Right lobe of liver (tissue), 6 donors: ENCODE measurements at places on chromosomes 6 and 20. TPM values are rescaled to one million over a fixed set of nuclear protein-coding genes. Genes with fewer than 3 reads are reported as not detected.

MRAP2 gene
- total RNA-seq = 0.35 TPM

CLPSL2 gene
- total RNA-seq = not detected

RBBP8NL gene
- not detected for total RNA-seq

PPP1R14C gene
- not detected for total RNA-seq

TCF19 gene
- 1.1 TPM for total RNA-seq

HLA-F gene
- total RNA-seq = 30.2 TPM

TRIM31 gene
- 0.32 TPM for total RNA-seq

CLDN20 gene
- total RNA-seq = not detected

GRCh38 chr6:1024161-1024560, 287.7 kb upstream of the FOXQ1 start:
- no peak overlapping the region for H3K4me3 ChIP-seq
- no peak overlapping the region for H3K27ac ChIP-seq
- DNase-seq = no peak
- H3K27me3 ChIP-seq = no peaks in the 10 kb centered on the region

DNA sequence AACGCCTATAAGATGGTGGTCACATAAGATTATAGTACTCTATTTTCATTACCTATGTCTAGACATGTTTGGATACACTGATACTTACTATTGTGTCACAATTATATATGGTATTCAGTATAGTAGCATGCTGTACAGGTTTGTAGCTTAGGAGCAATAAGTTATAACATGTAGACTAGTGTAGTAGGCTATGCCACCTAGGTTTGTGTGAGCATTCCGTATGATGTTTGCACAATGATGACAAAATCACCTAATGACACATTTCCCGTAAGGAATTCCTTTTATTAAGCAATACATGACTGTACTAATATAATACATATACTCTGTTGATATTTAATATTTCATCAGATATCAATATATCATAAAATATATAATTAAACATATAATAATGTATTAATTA, 540.7 kb downstream of the BMP2 start:
- no peak overlapping the region for H3K4me3 ChIP-seq
- H3K27ac ChIP-seq = no peak overlapping the region
- H3K27me3 ChIP-seq = no peaks in the 10 kb centered on the region
- no peaks in the 10 kb centered on the region for H3K36me3 ChIP-seq

- no peaks in the 10 kb centered on the region for H3K27me3 ChIP-seq
- H3K36me3 ChIP-seq = no peaks in the 10 kb centered on the region
- no peak overlapping the region for H3K4me3 ChIP-seq
- no peak overlapping the region for H3K27ac ChIP-seq
- H3K4me1 ChIP-seq = no peaks in the 10 kb centered on the region
- no peak for DNase-seq
These were observed 74.7 kb upstream of the CITED2 start for GRCh38 chr6:139448998-139449610.

DNA sequence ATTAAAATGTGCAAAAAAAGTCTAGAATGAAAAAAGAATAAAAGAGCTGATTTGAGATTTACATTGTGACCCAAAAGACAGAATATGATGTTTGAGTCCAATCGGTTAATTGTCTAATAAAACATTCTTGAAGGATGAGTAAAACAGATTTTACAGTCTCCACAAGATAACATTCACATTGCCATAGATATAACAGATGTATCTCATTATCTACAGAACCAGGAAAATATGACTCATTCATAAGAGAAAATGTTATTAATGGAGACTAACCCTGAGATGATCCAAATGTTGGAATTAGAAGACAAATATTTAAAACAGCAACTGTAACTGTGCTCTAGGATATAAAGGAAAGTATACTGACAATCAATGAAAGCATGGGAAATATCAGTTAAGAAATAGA, 141.7 kb downstream of the RFX6 start:
- H3K4me1 ChIP-seq = no peaks in the 10 kb centered on the region
- no peaks in the 10 kb centered on the region for H3K36me3 ChIP-seq
- no peak overlapping the region for H3K4me3 ChIP-seq
- no peaks in the 10 kb centered on the region for H3K27me3 ChIP-seq

DNA sequence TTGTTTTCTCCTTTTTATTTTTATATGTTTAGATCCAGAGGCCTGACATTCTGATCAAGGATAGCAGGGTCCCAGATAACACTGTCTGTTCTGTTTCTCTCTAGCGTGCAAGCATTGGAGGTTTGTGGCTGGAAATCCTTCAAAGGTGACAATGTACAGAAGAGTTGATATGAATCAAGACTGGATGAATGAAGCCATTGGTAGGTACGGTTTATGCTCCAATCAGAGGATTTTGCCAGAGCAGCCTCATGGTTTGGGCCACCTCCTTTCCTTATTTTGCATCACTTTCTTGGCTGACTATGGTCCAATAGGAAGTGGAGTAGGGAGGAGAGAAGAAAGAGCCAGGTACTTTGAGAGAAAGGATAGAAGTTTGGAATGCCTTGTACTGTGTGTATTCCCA, 484.8 kb upstream of the JAG1 start:
- no peaks in the 10 kb centered on the region for H3K27me3 ChIP-seq
- H3K36me3 ChIP-seq = no peaks in the 10 kb centered on the region
- DNase-seq = no peak
- no peak overlapping the region for H3K27ac ChIP-seq
- no peaks in the 10 kb centered on the region for H3K4me1 ChIP-seq
- H3K4me3 ChIP-seq = no peak overlapping the region

- DNase-seq = no peak
- H3K27me3 ChIP-seq = no peaks in the 10 kb centered on the region
- H3K4me3 ChIP-seq = no peak overlapping the region
- H3K4me1 ChIP-seq = no peaks in the 10 kb centered on the region
- H3K36me3 ChIP-seq = no peaks in the 10 kb centered on the region
These were observed 178.2 kb upstream of the CST7 start for GRCh38 chr20:24770628-24771541.

DNA sequence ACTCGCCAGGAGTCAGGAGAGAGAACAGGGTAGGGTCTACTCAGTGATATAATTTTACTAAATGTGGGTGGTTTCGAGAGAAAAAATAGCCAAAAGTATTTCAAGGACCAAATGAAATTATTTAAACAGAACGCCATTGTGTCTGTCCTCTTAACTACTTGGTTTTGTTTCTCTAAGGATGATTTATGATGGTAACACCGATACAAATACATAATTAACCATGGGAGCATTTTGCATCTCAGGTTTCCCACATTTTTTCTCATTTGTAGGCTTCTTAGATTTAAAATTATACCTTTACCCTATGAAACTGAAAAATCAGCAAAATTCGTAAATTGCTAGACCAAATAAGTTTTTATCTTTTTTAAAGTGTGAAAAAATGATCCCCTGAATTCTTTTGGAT, 188.2 kb downstream of the ZFP64 start:
- H3K36me3 ChIP-seq = no peaks in the 10 kb centered on the region
- no peaks in the 10 kb centered on the region for H3K4me1 ChIP-seq
- DNase-seq = no peak

- no peak for DNase-seq
- H3K36me3 ChIP-seq = no peaks in the 10 kb centered on the region
- H3K4me1 ChIP-seq = no peaks in the 10 kb centered on the region
- no peak overlapping the region for H3K27ac ChIP-seq
- no peaks in the 10 kb centered on the region for H3K27me3 ChIP-seq
These were observed 118.3 kb upstream of the MTHFD1L start for GRCh38 chr6:150747155-150747554.

- no peaks in the 10 kb centered on the region for H3K27me3 ChIP-seq
- H3K4me3 ChIP-seq = no peak overlapping the region
- H3K27ac ChIP-seq = no peak overlapping the region
- no peak for DNase-seq
- H3K36me3 ChIP-seq = no peaks in the 10 kb centered on the region
These were observed 272.6 kb downstream of the TSHZ2 start for GRCh38 chr20:53244711-53245110.

- H3K27ac ChIP-seq = no peak overlapping the region
- no peak overlapping the region for H3K4me3 ChIP-seq
- no peaks in the 10 kb centered on the region for H3K36me3 ChIP-seq
- no peaks in the 10 kb centered on the region for H3K27me3 ChIP-seq
- no peak for DNase-seq
These were observed 164.0 kb downstream of the FARS2 start for GRCh38 chr6:5425267-5425666.

DNA sequence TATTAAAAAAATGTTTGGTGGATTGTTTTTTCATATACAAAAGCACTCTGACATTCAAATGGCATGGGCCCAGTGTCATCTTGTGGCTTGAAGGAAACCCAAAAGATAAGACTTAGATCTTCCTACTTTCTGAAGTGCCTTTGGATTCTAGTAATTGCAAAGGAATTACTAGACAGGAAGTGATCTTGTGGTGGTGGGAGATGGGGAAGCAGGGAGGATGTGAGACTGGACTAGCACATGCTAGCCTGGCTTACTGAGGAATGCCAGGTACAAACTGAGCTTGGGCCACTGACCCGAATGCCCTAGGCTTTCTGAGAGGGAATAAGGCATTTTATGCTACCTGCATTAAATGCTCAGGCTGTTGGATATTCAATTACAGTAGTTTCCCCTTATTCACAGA, 59.0 kb downstream of the AFG1L start:
- no peaks in the 10 kb centered on the region for H3K27me3 ChIP-seq
- no peak overlapping the region for H3K27ac ChIP-seq
- no peak overlapping the region for H3K4me3 ChIP-seq
- H3K4me1 ChIP-seq = no peaks in the 10 kb centered on the region

GRCh38 chr6:2434912-2435311, 189.5 kb upstream of the GMDS start:
- no peaks in the 10 kb centered on the region for H3K27me3 ChIP-seq
- H3K27ac ChIP-seq = no peak overlapping the region
- no peaks in the 10 kb centered on the region for H3K36me3 ChIP-seq
- no peaks in the 10 kb centered on the region for H3K4me1 ChIP-seq
- no peak for DNase-seq

- H3K4me3 ChIP-seq = no peak overlapping the region
- no peak overlapping the region for H3K27ac ChIP-seq
- DNase-seq = peak; percentile 55
- no peaks in the 10 kb centered on the region for H3K27me3 ChIP-seq
- H3K36me3 ChIP-seq = no peaks in the 10 kb centered on the region
These were observed 17.4 kb upstream of the HM13 start for GRCh38 chr20:31496761-31497295.

GRCh38 chr20:5834436-5835005, 84.3 kb downstream of the SHLD1 start:
- no peaks in the 10 kb centered on the region for H3K36me3 ChIP-seq
- H3K27ac ChIP-seq = no peak overlapping the region
- H3K4me3 ChIP-seq = no peak overlapping the region
- H3K27me3 ChIP-seq = no peaks in the 10 kb centered on the region

DNA sequence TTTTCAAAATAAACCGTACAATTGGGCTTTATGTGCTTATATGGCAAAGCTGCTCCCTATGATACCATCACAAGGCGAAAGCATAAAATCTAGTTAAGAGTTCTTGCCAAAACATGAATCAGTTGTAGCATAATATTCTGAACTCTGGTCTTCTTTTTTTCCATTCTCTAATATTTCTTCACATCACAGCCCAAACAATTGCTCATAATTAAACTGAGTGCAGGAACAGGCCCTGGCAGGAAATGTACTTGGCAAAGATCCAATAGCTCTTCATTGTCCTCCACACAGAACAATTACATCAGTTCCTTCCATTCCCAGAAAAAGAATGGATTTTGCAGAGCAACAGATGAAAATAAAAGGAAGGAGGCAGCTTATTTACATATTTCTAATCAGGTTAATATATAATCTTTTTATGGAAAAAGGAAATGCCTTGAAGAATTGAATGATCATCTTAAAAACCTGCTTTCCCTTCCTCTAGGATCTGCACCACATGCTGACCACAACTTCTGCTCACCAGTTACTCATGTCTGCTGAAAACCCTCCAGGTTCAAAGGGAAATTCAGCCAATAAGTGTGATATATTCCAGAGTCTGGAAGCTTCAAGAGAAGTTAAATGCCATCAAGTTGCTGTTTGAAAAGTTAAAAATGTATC, 123.3 kb upstream of the COL21A1 start:
- no peak overlapping the region for H3K4me3 ChIP-seq
- no peaks in the 10 kb centered on the region for H3K4me1 ChIP-seq
- DNase-seq = no peak
- peak overlapping the region; percentile 65 for H3K27ac ChIP-seq
- no peaks in the 10 kb centered on the region for H3K36me3 ChIP-seq
- H3K27me3 ChIP-seq = no peaks in the 10 kb centered on the region

DNA sequence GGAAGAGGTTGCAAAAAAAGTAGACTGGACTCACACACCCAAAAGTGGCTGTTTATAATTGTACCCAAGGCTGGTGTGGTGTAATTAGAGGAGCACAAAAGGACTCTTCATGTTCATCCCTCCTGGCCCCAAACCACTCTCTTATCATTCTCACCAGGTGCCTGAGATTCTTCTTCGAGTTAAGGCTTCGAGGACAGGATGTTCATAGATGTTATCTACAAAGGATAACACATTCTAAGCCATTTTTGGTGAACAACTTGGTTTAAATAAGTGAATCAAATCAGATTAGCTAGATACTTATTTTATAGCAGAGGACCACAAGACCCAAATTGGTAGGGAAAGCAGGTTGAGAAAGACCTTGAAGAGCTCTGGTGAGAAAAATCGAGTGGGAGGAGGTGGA, 73.1 kb upstream of the SUPT3H start:
- H3K27ac ChIP-seq = no peak overlapping the region
- no peak for DNase-seq
- no peaks in the 10 kb centered on the region for H3K27me3 ChIP-seq

DNA sequence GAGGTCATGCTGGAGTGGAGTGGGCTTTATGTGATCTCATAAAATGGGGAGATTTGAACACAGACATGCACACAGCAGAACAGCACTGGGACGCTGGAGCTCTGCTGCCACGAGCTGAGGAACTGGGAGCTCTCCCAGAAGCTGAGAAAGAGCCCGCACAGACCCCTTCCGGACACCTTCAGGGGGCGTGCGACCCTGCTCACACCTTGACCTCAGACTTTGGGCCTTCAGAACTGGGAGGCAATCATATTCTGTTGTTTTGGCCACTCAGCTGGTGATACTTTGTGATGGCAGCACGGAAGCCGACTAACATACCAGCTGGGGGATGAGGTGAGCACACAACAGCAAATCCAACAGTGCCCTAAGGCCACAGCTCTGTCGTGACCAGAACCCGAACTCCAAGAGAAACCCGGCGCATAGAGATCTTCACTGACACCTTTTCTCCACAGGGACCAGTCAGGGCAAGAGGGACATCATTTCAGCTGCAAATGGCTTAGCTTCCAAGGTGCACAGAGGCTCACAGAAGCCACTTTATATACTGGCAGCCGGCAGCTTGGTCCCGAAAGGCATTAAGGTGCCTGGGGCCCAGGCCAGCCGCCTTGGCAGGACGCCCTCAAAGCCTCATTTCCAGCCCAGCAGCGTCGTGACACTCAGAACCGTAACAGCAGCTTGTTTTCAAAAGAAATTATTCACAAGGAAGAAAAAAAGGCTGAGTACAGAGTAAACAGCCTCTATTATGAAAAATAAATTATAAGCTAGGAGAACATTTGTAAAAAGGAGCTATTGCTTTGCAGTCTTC, 89.3 kb downstream of the RNASET2 start:
- H3K4me3 ChIP-seq = no peak overlapping the region
- DNase-seq = no peak
- H3K4me1 ChIP-seq = no peaks in the 10 kb centered on the region
- no peaks in the 10 kb centered on the region for H3K36me3 ChIP-seq
- H3K27me3 ChIP-seq = no peaks in the 10 kb centered on the region

- H3K27ac ChIP-seq = no peak overlapping the region
- no peaks in the 10 kb centered on the region for H3K27me3 ChIP-seq
- no peak overlapping the region for H3K4me3 ChIP-seq
- no peak for DNase-seq
- H3K4me1 ChIP-seq = peaks cover 4% of the 10 kb centered on the region
These were observed 51.8 kb upstream of the FRMD1 start for GRCh38 chr6:168130697-168131371.

GRCh38 chr20:8330785-8331695, 199.0 kb downstream of the PLCB1 start:
- H3K36me3 ChIP-seq = no peaks in the 10 kb centered on the region
- no peak for DNase-seq
- H3K27me3 ChIP-seq = no peaks in the 10 kb centered on the region
- H3K27ac ChIP-seq = no peak overlapping the region
